Ascending aorta (tissue), 2 donors: ENCODE measurements at places on chromosomes 7 and 10.

DNA sequence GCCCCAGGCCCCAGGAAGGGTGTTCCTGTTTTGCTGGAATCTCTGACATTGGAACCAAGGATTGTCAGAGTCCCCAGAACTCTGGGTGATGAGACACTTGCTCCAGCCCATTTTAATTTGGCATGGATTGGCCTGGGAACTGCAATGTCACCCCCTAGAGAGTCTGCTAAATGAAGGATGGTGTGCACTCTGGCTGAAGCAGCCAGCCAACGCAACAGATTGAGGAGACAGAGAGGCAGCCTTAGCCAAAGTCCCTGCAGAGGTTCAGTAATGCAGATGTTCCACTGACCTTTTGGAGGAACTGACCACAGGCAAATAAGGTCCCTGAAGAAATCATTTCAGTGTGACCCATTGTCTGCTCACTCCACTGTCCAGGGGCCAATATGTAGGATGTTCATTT, 13.4 kb downstream of the LRRC18 start:
- DNase-seq = peak; percentile 16

DNA sequence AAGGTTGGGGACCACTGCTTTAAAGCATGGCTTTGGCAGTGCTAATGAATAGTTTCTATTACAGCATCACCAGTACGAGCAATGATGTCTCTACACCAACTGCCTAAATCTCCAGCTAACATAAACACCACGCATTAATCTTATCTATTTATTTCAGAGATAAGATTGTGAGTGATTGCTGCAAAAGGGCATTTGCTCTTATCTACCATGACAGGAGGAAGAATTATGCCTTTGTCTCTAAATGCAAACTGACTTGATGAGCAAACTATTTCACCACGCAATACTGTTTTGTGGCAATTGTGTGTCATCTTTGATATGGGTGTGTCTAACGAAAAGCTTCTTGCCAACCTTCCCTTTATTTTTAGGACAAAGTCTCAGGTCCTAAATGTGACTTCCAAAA, 684.9 kb downstream of the SORCS1 start:
- DNase-seq = no peak

GRCh38 chr7:12706900-12707536, 19.6 kb downstream of the ARL4A start:
- DNase-seq = no peak

DNA sequence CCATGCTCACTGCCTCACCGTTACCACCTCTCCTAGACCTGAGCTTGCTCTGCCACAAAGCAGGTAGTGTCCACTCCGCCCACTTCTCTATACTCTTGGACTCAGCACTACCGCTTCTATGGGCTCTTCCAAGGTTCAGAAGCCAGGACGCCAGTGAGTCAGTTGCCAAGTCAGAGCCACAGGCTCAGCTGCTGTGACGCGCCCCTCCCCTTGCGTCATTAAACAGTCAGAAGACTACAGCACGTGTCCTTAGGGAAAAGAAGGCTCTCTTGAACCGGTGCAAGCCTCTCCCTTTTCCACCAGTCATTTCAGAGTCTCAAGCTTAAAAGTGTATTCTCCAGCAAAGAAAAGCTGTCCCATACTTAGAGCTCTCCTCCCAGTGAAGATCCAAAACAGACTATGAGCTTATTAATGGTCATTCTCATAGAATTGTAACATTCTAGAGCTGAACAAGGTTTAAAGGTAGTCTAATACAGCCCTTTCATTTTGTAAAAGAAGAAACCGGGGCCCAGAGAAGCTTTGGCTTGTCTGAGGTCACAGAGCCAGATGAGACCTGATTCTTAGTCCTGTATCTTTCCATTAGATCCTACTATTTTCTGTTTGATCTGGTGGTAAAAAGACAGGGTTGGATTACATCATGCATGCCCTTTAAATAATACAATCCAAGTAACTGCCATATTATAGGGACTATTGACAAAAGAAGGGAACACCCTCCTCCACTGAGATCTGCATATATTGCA, 40.9 kb upstream of the MET start:
- peak; percentile 33 for DNase-seq

- DNase-seq = no peak
These were observed 78.0 kb downstream of the CYP51A1 start for GRCh38 chr7:92056286-92056685.

- no peak for DNase-seq
These were observed 7.6 kb upstream of the NFE2L3 start for GRCh38 chr7:26144184-26145080.

GRCh38 chr7:145106001-145106400, 270.1 kb upstream of the TPK1 start:
- no peak for DNase-seq
